ENCODE measurements at places on chromosomes 2 and 18.

DNA sequence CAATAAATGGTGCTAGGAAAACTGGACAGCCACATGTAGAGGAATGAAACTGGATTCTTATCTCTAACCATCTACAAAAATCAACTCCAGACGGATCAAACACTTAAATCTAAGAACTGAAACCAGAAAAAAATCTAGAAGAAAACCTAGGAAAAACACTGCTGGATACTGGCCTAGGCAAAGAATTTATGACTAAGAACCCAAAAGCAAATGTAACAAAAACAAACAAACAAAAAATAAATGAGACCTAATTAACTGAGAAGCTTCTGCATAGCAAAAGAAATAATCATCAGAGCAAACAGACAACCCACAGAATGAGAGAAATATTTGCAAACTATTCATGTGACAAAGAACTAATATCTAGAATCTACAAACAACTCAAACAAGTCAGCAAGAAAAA lies 314.0 kb upstream of the REV1 start:
- no peak for DNase-seq

- no peak for DNase-seq
Measured at GRCh38 chr2:172366596-172367150, 60.7 kb upstream of the ITGA6 start.

DNA sequence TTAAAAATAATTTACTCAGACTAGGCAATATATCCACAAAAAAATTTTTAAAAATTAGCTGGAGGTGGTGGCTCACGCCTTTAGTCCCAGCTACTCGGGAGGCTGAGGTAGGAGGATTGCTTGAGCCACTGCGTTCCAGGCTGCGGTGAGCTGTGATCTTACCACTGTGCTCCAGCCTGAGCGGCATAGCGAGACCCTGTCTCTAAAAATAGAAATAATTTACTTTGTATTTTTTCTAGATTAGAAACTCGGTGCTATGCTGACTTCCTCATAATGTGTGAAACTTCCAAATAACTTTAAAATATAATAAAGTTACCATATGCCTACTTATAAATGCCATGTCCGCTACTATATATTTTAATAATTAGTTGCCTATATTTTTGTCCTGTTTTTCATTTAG lies 6.7 kb downstream of the PPIG start:
- DNase-seq, result no peak

GRCh38 chr2:161161074-161161706 lies 962 bp downstream of the TANK start:
- DNase-seq, result no peak

DNA sequence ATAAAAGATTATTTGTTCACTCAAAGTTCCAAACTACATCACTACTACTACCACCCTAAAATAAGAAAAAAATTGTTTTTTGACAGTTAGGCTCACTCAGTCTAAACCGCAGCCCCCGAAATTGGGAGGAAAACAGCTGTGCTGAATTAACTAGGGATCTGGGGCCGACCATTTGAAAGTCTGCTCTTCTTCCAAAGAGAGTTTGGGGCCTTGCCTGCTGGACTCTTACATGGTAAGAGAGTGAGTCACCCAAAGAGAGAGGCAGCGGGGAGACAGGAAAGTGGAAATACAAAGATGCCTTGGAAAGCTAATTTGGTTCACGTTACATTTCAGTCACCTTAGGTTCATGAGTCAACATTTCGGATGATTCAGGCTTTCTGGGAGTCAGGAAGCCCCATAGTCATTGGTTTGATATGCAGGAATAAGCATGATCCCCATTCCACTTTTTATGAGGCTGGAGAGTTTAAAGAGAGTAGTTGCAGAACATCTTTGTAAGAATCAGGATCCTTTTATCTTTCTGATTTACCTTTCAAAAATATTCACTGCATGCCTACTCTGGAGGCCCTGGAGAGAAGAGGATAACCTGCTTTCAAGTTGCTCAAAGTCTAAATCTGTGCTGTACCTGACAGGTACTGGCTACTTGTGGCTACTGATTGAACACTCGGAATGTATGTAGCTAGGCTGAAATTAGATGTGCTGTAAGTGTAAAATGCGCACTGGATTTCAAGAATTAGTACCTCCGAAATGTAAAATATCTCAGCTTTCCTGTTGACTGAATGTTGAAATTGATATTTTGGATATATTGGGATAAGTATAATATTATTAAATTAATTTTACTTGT lies 995 bp upstream of the RTN4 start:
- DNase-seq, result no peak

GRCh38 chr18:5380586-5380985 lies 85.1 kb upstream of the ZBTB14 start:
- DNase-seq, result no peak

- DNase-seq, result no peak
Measured at GRCh38 chr2:170146784-170147183, 31.2 kb upstream of the MYO3B start.

DNA sequence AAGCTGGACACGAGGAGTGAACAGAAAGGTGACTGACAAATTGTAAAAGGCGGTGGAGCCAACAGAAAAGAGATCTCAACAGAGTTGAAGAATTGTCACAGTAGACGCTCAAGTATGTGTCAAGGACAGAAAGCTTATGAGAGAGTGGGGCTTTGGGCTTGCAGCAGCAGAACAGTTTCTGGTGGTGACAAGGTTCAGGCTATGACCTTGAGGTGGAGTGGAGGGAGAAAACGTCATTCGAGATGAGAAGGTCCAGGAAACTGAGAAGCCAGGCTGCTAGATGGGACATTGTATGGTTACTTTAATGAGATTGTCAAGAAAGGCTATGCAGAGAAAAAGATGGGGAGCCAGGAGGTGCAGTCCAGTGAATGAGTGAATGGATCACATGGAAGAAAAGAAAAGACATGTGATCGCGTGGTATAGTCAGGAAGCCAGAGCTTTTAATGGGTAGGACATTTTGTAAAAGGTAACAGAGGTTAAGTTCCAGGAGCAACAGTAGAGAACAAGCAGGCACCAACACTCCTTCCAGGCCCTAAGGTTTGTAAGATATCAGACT lies 91.1 kb upstream of the EPC2 start:
- no peak for DNase-seq

DNA sequence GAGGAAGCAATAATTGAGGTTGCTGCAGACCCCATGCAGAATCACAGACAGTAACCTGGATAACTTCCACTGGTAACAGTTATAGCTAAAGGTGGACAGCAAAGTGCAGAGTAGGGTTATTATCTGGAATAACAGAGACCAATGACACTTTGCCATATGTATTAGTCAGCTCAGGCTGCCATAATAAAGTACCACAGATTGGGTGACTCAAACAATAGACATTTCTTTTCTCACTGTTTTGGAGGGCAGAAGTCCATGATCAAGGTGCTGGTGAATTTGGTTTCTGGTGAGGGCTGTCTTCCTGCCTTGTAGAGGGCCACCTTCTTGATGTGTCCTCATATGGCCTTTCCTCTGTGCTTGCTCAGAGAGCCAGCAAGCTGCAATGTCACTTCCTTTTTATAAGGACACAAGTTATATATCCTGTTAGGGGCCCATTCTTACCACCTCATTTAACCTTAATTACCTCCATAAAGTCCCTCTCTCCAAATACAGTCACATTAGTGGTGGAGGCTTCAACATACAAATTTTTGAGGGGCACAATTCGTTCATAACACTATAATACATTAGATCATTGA lies 191.0 kb upstream of the LRP1B start:
- DNase-seq, result no peak

DNA sequence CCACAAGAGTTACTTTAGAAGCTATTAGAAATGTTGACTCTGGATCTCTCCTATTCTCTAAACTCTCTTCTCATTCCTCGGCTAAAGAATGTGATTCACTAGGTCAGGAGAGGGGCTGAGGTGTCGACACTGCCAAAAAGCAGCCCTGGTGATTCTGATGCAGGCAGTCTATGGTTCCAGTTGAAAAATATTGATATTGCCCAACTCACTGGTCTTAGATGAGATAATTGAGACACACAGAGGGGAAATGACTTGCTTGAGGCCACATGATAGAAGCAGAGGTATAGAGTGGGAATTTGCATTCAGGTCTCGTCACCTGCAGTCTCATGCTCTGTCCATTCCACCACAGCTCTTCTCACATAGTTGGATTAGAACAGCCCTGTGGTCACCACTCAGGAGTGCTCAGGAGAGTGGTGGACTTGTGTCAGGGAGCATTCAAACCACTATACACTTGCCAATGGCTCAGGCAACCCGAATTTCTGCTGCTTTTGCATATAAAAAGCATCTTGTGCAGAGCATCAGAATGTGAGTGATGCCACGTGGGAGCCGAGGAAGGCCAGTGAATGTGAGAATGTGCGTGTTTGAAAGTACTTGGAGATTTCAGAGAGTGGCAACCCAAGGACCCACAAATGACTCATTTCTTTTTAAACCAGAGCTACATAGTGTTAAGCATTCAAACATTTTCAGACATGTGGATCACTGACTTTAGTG lies 65.1 kb upstream of the CTLA4 start:
- DNase-seq, result no peak

GRCh38 chr2:40324656-40325055 lies 127.2 kb downstream of the SLC8A1 start:
- no peak for DNase-seq

DNA sequence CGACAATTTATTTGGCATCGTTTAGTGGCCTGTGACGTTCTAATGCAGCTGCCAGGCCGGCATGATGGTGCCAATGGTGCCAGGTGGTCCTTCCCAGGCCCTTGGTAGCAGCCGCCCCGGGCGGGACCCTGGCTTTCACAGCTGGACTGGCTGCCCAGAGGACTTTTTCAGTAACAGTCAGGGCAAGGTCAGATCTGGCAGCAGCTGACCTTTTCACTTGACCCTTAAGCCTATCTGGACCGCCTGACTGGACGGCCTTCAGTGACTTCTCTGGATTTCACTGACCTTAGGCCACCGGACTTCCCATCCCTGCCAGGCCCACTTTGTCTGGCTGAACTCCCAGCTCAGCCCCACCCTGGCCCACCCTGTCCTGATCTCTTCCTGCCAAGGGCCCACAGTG lies 15.9 kb downstream of the TRIB2 start:
- DNase-seq, result no peak

- DNase-seq, result no peak
Measured at GRCh38 chr2:189579585-189580186, 900 bp downstream of the SLC40A1 start.

- no peak for DNase-seq
Measured at GRCh38 chr18:34971313-34971712, 69.9 kb upstream of the MAPRE2 start.

GRCh38 chr2:235234736-235235135 lies 259.1 kb upstream of the AGAP1 start:
- no peak for DNase-seq

GRCh38 chr18:24835751-24836150 lies 375.3 kb downstream of the HRH4 start:
- DNase-seq, result no peak

DNA sequence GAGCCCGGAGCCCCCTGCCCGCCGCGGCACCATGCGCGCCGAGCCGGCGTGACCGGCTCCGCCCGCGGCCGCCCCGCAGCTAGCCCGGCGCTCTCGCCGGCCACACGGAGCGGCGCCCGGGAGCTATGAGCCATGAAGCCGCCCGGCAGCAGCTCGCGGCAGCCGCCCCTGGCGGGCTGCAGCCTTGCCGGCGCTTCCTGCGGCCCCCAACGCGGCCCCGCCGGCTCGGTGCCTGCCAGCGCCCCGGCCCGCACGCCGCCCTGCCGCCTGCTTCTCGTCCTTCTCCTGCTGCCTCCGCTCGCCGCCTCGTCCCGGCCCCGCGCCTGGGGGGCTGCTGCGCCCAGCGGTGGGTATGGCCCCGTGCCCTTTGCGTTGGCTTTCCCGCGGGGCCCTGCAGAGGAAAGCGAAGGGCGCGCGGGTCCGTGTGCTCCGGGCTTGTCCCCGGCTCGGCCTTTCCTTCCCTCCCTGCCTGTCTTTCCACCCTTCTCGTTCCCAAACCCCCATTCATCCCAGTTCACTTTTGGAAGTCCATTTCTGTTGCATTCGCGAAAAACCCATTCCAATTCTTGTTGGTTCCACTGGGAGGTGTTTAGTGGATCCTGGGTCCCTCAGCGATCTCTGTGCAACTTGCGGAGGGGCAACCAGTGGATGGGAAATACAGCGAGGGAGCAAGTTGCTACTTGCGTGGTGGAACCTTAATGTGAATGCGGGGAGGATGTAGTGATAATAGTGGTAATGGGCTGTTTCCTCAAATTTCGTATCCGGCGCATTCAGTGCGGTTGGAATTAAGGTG lies 599 bp downstream of the ADAM23 start:
- DNase-seq, result peak; percentile 54
